ENCODE measurements at places on chromosomes 5 and 9. TPM values are rescaled to one million over a fixed set of nuclear protein-coding genes. Genes with fewer than 3 reads are reported as not detected.

Gene FAM221B
- 0.22 TPM for polyA plus RNA-seq

Gene FBXL7
- 26.5 TPM for polyA plus RNA-seq

DNA sequence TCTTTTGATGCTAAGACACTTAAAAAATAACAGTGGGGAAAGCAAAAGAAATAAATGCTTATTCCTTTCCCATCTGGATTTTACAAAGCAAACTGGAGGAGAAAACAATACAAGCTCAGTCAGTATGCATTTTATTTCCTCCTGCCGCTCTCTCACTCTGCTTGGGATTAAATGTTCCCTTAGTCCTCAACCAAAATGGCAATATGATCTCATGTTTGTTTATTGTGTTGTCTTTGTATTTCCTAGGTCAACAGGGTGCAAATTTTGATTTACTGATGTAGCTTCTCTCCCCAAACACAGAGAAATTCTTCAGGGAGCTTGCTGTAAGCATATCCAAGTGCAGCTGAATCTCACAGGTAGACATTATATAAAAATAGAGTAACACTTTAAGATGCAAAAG, 92.1 kb upstream of the ERBIN start:
- no peak for DNase-seq

DNA sequence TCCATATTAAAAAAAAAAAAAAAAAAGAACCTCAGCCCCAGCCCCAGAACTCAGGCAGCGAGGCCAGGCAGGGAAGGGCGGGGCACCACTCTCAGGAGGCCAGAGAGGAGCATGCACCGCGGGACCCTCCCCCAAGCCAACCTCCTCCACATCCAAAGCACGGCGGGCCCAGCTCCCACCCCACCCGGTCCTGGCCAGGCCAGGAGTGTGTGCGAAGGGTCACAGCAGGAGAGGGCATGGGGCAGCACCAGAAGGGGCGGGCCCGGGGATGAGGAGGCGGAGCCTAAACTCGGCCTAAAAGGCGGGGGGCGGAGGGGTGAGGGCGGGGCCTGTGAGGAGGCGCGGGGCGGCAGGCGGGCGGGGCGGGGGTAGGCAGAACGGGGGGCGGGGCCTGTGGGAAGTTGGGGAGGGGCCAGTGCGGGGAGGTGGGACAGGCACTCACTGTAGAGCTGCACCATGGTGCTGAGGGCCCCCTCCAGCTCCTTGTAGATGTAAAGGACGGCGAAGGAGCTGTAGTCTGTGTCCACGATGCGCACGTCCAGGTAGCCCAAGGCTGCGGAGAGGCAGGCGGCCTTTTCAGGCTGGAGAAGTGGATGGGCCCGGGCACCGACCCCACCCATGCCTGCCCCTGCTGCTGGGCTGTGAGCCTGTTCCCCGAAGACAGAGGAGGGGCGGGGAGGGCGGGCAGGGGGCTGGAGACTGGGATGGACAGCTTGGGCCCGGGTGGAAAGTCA, 1.2 kb downstream of the LCN15 start:
- peak; percentile 44 for DNase-seq

GRCh38 chr5:171310212-171310818, 1.3 kb downstream of the TLX3 start:
- no peak for DNase-seq

DNA sequence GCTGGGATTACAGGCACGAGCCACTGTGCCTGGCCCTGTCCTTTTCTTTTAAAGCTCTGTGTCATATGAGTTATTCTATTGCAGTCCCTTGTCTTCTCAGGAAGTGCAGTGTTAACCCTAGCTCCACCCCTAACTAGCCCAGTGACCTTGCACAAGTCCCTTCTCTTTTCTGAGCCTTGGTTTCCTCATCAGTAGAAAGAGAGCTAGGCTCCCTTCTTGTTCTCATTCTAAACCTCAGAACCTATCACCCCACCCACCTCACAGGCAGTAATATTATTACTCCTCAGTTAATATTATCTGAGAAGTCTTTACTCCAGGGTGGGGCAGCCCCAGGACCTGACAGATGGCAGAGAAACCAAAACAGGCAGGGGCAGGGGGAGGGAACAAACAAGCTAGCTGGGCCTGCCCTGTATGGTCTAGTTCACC, 7.2 kb downstream of the CYFIP2 start:
- no peak for DNase-seq

GRCh38 chr5:120913396-120913795, 449.3 kb downstream of the PRR16 start:
- no peak for DNase-seq
